ENCODE measurements at places on chromosomes 1 and 21.

DNA sequence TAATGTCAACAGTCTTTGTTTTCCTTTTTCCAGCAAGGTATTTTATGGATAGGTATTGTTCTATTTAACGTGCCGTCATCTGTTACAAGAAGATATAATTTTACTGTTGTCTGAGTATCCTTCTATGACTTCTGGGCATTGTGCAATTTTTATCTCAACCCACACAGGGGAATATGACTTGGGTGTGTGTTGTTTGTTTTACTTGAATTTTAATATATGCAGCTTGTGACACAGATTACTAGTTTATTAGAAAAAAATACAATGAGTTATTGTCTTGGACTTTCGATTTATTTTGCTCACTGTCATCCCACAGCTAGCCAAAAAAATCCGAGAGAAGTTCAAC, 111.9 kb downstream of the CACHD1 start:
- DNase-seq = no peak

- no peak for DNase-seq
Measured at GRCh38 chr1:212656730-212657129, 42.9 kb downstream of the BATF3 start.

DNA sequence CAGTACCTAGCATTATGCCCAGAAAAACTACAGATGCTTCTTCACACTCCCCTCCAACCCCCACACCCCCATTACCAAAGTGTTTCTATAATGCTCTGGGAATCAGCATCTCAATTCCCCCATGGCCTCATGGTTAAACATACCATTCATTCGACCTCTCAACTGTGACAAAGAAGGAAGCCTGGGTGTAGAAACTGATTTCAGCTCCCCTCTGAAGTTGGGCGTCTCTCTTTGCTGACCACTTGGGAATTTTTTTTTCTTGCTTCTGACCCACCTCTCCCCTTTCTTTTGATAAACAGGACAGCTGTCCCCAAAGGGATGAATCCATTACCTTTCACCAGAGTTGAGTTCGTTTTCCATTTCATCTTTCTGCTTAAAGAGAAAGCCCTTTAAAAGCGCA, 116.4 kb upstream of the HOOK1 start:
- DNase-seq = no peak

GRCh38 chr1:61491497-61491896, 233.4 kb downstream of the TM2D1 start:
- DNase-seq = no peak

GRCh38 chr1:7151978-7152377, 366.7 kb downstream of the CAMTA1 start:
- no peak for DNase-seq

DNA sequence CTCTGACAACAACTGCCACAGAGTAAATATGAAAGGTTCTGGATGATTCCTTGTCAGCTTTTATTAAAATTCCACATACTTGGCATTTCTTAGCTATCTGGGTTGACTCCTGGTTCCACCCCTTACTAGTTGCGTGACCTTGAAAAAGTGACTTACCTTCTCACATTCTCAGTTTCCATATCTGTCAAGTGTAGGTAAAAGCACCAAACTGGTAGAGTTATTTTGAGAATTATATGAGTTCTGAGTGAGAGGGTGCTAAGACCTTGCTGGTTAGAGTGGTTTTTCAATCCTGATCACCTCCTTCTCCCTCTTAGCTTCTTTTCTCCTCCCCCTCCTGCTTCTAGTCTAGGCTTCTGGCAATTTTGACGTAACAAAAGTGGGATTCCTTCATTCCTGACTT, 83.4 kb upstream of the ABCD3 start:
- no peak for DNase-seq

DNA sequence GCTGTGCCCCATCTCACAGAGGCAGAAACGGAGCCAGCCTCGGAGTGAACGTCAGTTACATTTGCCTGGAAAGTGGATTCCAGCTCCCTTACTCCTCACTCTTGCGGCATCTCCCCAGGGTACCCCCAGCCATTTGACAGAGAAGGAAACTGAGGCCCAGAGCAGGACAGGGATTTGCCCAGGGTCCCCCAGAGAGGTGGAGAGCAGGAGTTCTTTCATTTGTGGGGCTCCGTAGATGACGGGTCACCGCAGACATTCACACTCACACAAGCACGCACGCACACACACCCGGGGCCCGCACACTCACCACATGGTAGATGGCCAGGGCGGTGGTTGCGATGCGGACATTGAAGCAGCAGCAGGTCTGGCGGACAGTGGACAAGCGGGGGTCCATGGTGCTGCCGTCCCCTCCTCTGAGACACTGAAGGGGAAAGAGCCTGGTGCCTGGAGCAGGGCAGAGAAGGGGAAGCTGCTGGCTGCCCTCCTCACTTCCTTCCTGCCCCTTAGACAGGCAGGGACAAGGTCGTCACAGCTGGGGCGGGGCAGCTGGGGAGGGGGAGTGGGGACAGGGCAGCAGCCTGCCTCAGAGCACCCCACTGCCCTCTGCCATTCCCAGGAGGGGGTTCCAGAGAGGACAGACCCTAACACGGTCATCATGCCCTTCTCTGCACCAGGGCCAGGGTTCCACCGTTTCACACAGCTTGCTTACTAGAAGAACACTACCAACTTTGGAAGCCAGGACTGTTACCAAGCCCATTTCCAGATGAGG, at the start of gene LAPTM5:
LAPTM5 (minus strand) TSS at position 423 of the 769 bp plus-strand sequence; CDS start at position 394, 29 bp downstream.
- DNase-seq = no peak

DNA sequence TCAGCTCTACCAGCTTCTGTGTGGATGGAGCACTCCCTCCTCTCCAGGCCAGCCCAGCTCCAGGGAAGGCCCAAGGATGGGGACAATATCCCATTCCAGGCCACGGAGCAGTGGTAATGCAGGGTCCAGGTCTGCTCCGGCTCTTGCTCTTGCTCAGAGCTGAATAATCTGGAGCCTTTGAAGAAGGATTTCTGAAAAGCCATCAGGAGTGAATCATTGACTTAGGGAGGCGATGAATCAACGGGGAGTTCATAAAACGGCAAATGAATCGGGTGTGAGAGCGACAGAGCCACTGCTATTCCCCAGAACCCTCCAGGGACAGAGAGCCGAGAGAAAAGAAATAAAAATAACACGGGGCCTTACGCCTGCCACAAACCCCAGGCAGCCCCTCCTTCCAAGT, 7.7 kb downstream of the POU3F1 start:
- DNase-seq = no peak

DNA sequence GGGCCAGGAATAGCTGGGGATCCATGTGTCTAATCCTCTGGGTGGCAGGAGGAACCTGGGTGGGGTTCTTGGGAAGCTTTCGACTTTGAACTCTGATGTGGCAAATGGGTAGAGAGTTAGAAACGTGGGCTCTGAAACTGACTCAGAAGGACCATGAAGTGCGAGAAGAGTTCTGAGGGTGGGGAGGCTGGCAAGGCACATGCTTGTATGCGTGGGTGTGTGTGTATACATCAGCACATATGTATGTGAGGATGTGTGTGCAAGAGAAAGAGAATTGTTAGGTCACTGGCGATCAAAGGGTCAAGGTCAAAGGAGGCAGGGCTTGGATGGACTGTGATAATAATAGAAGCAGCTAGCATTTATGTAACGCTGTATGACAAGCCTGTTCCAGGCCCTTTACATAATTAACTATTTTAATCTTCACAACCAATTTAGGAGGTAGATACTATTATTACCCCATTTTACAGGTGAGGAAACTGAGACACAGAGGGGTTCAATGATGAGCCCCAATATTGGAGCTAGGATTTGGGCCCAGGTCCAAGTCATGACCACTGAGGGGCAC, 84.5 kb upstream of the POU3F1 start:
- DNase-seq = no peak

DNA sequence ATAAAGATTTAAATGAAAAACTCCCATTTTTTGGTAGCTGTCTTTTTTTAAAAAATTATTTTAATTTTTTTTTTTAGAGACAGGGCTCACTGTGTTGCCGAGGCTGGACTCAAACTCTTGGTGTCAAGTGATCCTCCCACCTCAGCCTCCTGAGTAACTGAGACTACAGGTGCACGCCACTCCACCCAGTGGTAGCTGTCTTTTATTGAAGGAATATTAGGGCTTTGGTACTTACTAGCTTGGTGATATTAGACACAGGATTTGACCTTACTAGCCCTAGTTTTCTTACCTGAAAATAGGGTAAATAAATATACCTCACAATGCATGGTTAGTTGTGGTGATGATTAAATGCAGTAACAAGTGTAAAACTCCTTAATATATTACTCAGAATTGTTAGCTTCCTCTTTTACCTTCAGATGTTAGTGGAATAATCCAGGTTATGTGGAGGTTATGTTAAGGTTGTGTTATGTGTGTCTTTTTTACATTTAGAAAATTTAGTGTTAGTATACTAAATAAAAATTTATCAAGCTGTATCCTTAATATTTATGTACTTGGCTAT, 66.8 kb downstream of the PHACTR4 start:
- no peak for DNase-seq

- no peak for DNase-seq
Measured at GRCh38 chr21:45289655-45290515, 2.2 kb upstream of the POFUT2 start.

GRCh38 chr1:173206816-173207568, at the start of gene TNFSF4:
Gene TNFSF4 (minus strand): TSS chr1:173207331. CDS start chr1:173207176, 155 bp downstream.
- DNase-seq = no peak
